ENCODE measurements at places on chromosomes 3 and 15.

DNA sequence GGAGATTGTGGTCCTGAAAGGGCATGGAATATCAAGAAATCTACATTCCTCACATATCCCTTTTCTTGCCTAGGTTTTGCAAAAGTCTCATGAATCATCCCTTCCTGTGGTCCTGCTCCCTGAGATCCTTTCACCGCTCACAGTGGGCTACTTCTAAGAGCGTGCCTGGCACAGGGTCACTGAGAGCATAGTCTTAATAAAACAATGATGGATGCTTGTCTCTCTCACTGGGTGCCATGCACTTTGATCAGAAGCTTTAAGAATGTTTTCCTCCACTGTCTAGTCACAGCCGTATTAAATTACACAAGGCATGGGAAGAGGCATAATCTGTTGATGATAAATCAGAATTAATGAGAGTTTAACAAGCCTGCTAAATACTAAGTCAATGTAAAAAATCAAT lies 269.7 kb upstream of the ATP10A start:
- no peaks in the 10 kb centered on the region for H3K36me3 ChIP-seq
- no peak for DNase-seq
- no peak overlapping the region for H3K4me3 ChIP-seq
- no peaks in the 10 kb centered on the region for H3K27me3 ChIP-seq
- no peaks in the 10 kb centered on the region for H3K4me1 ChIP-seq

GRCh38 chr3:106326941-106327695 lies 458.3 kb upstream of the CBLB start:
- no peaks in the 10 kb centered on the region for H3K27me3 ChIP-seq
- no peaks in the 10 kb centered on the region for H3K4me1 ChIP-seq
- no peak overlapping the region for H3K27ac ChIP-seq
- H3K4me3 ChIP-seq: no peak overlapping the region
- no peak for DNase-seq
- no peaks in the 10 kb centered on the region for H3K36me3 ChIP-seq

DNA sequence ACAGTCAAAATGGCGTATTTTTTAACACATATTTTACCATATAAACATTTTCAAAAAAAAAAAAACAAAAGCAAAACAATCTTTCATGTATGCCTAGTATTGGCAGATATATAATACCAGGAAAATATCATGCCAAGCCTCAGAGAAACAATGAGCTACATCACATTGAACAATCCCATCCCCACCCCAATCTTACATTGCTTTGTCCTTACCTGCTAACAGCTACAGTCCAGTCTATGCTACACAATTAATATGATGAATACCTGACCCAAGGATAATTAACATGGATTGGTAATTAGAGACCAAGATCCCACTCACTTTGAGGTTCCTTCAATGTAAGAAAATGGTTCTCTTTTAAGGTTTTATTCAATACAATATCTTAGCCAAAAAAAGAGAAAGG lies 7.6 kb upstream of the SATB1 start:
- DNase-seq: no peak
- H3K4me3 ChIP-seq: no peak overlapping the region
- H3K27ac ChIP-seq: no peak overlapping the region
- H3K36me3 ChIP-seq: no peaks in the 10 kb centered on the region
- no peaks in the 10 kb centered on the region for H3K27me3 ChIP-seq
- no peaks in the 10 kb centered on the region for H3K4me1 ChIP-seq

DNA sequence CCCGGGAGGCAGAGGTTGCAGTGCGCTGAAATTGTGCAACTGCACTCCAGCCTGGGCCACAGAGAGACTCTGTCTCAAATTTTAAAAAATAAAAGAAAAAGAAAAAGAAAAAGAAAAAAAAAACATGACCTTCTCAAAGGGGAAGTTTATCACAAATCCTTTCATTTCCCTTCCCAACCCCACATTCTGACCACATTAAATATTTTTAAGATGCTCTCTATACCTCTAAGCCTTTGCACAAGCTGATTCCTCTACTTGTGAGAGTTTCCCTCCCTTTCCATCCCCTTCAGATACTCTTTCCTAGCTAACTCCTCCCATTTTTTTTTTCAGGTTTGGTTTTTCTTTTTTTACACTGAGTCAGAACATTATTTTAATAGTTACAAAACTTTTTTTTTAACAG lies 4.0 kb downstream of the HIGD1A start:
- H3K27me3 ChIP-seq: no peaks in the 10 kb centered on the region
- no peaks in the 10 kb centered on the region for H3K36me3 ChIP-seq
- no peak overlapping the region for H3K27ac ChIP-seq
- no peak overlapping the region for H3K4me3 ChIP-seq
- no peaks in the 10 kb centered on the region for H3K4me1 ChIP-seq

DNA sequence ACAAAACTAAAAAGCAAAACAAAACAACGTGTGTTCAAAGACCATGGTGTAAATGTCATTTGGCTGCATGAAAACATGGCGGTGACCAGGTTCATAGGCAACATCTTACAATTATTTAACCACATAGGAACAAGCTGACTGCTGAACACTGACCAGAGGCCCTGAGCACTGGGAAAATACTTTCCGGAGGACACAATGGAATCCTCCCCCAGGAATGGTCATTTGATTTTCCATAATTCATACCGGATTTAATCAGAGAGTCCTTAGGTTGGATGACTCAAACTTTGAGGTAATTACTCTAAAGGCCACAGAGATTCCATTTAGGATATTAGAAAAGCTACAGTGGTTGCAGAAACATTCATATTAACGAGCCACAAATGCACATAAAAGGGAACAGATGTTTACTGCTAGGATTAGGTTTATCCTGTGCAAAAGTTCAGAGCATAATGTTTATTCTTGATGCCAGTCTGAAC lies 254.7 kb downstream of the NR1D2 start:
- no peaks in the 10 kb centered on the region for H3K36me3 ChIP-seq
- H3K27ac ChIP-seq: no peak overlapping the region
- H3K4me1 ChIP-seq: peaks cover 11% of the 10 kb centered on the region
- no peak overlapping the region for H3K4me3 ChIP-seq

DNA sequence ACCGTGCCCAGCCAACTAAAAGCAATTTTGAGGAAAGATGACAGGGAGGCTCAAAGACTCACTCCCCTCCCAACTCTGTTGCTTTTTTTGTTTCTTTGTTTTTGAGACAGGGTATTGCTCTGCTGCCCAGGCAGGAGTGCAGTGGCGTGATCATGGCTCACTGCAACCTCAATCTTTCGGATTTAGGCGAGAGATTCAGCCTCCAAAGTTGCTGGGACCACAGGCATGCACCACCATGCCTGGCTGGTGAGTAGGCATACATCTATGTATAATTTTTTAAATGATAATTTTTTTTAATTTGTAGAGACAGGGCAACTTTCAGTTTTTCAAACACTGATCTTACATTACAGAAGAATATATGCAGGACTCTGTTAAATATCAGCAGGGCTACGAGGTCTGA lies 15.8 kb upstream of the THUMPD3 start:
- H3K27ac ChIP-seq: no peak overlapping the region
- H3K4me3 ChIP-seq: no peak overlapping the region
- no peaks in the 10 kb centered on the region for H3K36me3 ChIP-seq
- DNase-seq: no peak
- no peaks in the 10 kb centered on the region for H3K27me3 ChIP-seq

DNA sequence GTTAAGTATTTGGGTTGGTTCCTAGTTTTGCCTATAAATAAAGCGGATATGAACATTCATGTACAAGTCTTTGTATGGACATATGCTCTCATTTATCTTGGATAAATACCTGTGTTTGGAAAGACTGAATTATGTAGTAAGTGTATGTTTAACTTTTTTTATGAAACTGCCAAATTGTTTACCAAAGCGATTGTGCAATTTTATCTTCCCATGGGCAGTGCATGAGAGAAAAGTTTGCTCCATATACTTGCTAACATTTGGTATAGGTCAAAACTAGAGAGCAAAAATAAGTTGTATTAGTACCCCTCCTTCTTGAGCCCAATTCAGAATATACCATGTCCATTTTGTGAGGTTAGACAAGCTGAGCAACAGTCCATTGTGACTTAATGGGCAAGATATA lies 502.6 kb downstream of the SQOR start:
- no peak overlapping the region for H3K4me3 ChIP-seq
- H3K27me3 ChIP-seq: no peaks in the 10 kb centered on the region
- H3K27ac ChIP-seq: no peak overlapping the region

- peaks cover 4% of the 10 kb centered on the region for H3K36me3 ChIP-seq
- no peaks in the 10 kb centered on the region for H3K27me3 ChIP-seq
- H3K27ac ChIP-seq: no peak overlapping the region
- no peaks in the 10 kb centered on the region for H3K4me1 ChIP-seq
- DNase-seq: no peak
Measured at GRCh38 chr15:76253691-76254473, 57.4 kb downstream of the ETFA start.

DNA sequence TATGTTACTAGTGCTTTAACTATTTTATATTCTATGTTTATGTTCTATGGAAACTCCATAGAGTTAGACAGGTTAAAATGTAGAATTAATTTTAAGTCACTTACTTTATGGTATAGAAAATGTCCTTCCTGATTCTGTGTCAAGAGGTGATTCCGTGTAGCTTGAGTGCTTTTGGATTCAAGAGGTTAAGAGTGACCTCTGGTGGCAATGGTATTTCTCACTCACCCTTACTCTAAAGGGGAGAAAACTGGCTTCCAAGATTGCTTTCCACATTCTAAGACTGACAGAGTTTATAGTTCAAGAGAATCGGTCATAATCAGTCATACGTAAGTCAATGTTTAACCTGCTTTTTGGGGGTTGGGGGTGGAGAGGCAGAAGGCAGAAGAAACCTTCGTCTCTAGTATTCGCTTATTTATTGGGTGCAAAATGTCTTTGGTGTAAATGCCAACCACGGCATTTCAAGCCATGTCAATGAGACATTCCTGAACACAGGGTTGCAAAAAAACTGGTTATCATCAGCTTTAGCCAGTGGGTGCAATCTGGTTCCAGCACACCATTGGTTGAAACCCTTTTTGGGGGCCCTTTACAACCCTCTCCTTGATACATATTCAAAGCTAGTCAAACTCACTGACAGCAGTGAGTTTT lies 92.0 kb upstream of the VGLL3 start:
- DNase-seq: no peak
- H3K4me3 ChIP-seq: no peak overlapping the region
- H3K4me1 ChIP-seq: no peaks in the 10 kb centered on the region
- H3K27me3 ChIP-seq: no peaks in the 10 kb centered on the region
- H3K27ac ChIP-seq: no peak overlapping the region
- H3K36me3 ChIP-seq: no peaks in the 10 kb centered on the region

DNA sequence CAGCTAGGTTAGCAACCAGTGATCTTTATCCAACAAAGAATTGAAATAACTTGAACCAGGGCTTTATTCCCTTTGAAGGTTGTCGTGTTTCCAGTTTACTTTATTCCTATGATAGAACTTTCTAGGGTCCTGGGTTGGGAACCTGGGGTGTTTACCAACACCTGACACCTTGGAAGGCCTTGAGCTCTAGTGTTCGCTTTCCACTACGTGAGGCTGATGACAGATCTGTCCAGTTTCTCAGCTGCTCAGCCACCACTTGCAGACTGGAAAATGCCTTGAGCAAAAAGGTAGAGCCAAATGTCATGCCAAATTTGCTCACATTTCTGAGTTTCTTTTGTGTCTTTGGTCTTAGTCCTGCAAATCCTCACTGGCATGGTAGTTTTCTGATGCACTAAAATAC lies 227.2 kb downstream of the ADAMTSL3 start:
- H3K4me1 ChIP-seq: no peaks in the 10 kb centered on the region
- H3K4me3 ChIP-seq: no peak overlapping the region
- DNase-seq: no peak

DNA sequence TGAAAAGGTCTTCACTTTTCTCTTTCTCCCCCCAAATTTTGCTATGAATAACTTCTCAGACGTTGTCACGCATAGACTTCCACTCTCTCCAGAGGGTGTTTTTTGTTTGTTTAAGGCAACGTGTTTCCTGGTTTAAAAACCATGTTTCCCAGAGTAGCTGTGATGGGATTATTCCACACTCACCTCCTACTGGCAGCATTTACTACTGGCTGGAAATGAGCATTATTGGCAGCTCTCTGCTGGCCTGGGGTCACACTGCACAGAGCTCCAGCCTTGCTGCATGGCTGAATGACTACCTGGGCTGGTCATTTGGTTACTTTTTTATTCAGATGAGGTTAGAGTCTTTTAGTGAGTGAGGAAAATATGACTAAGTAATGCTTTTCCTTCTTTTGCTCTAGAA lies 65.2 kb downstream of the RARB start:
- H3K27me3 ChIP-seq: no peaks in the 10 kb centered on the region
- no peaks in the 10 kb centered on the region for H3K4me1 ChIP-seq
- no peak overlapping the region for H3K27ac ChIP-seq
- H3K4me3 ChIP-seq: no peak overlapping the region
- H3K36me3 ChIP-seq: no peaks in the 10 kb centered on the region

DNA sequence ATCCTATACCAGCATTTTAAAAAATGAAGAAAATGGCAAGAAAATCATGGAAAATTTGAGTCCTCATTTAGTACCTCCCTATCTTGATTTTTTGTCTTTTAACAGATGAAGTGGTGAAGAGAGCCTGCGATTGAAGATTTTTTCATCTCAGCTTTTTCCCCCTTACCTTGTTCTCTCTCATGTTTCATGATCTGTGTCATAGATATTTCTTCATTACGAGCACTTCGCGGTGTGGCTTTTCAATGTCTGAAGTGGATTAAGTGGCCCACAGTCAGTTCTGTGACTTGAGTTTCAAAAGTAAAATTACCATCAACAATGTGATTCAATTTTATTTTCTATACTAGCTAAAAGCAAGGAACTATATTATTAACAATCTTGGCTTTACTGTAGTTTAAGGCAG lies 147.2 kb downstream of the FNDC3B start:
- no peak overlapping the region for H3K27ac ChIP-seq
- no peak for DNase-seq
- H3K4me3 ChIP-seq: no peak overlapping the region
- H3K4me1 ChIP-seq: peaks cover 6% of the 10 kb centered on the region

DNA sequence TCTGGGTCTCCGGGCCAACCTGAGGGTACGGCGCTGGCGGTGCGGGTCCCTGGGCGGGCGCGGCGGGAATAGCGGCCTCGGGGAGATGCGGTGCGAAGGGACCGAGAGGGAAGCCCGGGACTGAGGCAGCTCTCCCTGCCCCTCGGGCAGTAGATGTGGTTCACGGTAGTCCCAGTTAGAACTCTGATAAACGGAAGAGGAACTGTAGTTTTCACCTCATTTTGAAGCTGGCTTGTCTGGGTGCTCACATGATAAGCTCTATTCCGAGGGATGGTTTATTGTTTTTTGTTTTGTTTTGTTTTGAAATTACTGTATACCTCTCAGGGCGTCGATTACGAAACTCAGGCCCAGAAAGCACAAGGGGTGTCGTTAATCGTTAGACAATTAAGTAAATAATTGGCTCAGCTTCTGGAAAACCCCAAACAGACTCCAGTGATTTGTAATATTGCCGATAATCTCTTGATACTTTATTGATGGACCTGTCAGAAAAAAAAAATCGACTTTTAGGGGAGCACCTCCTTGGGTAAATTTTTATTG lies 413 bp downstream of the NUSAP1 start:
- H3K4me1 ChIP-seq: no peaks in the 10 kb centered on the region
- H3K4me3 ChIP-seq: peak overlapping the region; percentile 91
- H3K27me3 ChIP-seq: no peaks in the 10 kb centered on the region
- peak overlapping the region; percentile 40 for H3K27ac ChIP-seq
- DNase-seq: no peak

- peaks cover 10% of the 10 kb centered on the region for H3K4me1 ChIP-seq
- no peaks in the 10 kb centered on the region for H3K36me3 ChIP-seq
- H3K27ac ChIP-seq: peak overlapping the region; percentile 78
- H3K4me3 ChIP-seq: peak overlapping the region; percentile 23
- no peak for DNase-seq
Measured at GRCh38 chr3:152322756-152323155, 54.0 kb downstream of the MBNL1 start.

GRCh38 chr3:112682361-112682760 lies 41.4 kb upstream of the CCDC80 start:
- H3K27me3 ChIP-seq: no peaks in the 10 kb centered on the region
- DNase-seq: no peak
- H3K4me3 ChIP-seq: no peak overlapping the region
- no peak overlapping the region for H3K27ac ChIP-seq
